H54 (cell line): ENCODE measurements at places on chromosomes 2 and 18.

DNA sequence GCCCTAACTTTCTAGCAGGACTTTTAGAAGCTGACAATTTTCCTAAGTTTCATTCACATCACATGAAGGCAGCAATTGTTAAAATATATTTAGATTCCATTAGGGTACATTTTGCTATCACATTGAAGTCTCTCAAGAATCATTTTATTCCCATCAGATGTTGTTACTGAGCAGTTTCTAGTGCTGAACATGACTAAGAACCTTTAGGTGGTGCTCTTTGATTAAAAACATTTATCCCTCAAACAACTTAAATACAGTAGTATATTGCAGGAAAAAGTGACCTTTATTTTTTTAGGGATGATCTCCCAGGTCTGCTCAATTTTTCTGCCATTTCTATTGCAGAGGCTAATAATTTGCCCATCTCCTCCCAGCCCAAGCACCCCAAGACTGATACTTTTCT, 22.9 kb upstream of the NARS1 start:
- DNase-seq, result no peak

- DNase-seq, result no peak
Observed at GRCh38 chr18:55988537-55988936, 400.5 kb upstream of the TCF4 start.

DNA sequence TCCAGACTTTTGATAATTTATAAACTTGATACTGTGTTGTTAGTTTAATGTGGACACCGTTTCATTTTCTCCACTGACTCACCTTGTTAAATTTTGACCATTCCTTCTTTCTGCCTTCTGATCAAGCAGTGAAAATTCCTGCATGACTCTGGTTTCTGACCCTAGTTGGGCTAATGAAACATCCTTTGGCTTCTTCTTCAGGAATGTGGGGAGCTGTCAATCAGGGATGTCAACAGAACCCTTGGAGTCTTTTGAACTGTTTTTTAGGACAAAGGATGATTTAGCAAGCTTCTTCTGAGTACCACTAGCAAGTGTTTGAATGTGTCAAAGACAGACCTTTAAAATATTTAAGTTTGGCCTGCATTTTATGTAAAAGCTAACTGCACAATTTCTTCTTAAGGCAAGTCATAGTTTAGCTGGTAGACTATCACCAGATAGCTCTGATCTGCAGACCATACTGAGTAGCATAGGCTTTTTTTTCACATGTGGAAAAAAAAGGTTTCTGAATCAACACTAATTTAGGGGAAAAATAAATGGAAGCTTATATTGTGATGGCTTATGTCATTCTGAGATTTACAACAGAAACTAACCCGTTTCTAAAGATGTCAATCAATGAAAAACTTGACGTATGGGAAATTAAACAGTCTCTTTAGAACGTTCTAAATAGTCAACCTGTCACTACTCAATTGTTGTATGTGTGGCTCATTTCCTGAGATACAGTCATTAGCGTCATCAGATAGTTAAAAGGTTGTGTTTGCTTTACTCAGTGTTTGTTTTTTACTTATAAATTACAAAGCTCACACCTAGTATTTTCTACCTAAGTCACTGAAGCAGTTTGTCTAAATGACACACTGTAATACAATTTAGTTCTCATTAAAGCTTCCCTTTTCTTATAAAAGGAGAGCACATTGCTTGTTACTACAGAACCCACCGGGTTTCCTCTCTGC, 311.4 kb downstream of the PTPRM start:
- DNase-seq, result no peak

GRCh38 chr2:86543793-86544192, 19.4 kb downstream of the CHMP3 start:
- DNase-seq, result no peak

DNA sequence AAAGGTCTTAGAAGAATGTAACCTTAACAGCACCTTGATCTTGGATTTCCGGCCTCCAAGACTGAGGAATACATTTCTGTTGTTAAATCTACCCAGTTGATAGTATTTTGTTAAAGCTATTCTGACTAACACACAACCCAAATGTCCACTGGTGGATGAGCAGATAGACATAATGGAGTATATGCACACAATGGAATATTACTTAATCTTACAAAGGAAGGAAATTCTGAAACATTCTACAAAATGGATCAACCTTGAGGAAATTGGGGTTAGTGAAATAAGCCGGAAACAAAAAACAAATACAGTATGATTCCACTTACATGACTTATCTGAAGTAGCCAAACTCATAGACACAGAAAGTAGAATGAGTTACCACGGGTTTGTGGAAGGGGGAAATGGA, 168.7 kb downstream of the ZNF804A start:
- no peak for DNase-seq

DNA sequence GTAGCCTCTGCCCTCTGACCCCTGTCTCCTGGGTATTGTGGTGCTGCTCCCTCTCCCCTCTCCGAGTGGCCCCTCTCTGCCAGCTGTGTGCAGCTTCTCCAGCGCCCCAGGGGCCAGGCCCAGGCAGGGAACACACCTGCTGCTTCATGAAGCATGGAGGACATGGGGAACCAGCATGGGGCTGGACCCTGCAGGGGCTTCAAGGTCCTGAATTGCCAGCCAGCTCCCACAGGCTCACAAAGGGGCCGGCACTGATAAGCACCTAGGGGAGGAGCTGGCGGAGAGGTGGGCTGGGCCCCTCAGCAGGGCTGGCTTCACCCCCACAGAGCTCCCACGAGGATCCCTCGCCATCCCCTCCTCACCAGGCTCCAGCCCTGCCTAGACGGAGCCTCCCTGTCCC, 77.4 kb upstream of the GPC1 start:
- DNase-seq, result no peak

- no peak for DNase-seq
Observed at GRCh38 chr2:190504912-190505311, 29.6 kb downstream of the NEMP2 start.

- DNase-seq, result no peak
Observed at GRCh38 chr18:4639628-4640310, 184.7 kb upstream of the DLGAP1 start.
